ENCODE measurements at places on chromosomes 16 and 17. TPM values are rescaled to one million over a fixed set of nuclear protein-coding genes. Genes with fewer than 3 reads are reported as not detected.

- DNase-seq = peak; percentile 86
- H3K27me3 ChIP-seq = no peaks in the 10 kb centered on the region
- H3K27ac ChIP-seq = no peak overlapping the region
Measured at GRCh38 chr16:4032768-4033167, 83.5 kb downstream of the ADCY9 start.

Gene CBX1
- 30.0 TPM for total RNA-seq

Gene RPRML
- total RNA-seq = not detected

Gene HOXB1
- not detected for total RNA-seq

Gene ELMO3
- 0.29 TPM for total RNA-seq

Gene PLK1
- 3.5 TPM for total RNA-seq
